Calu3 (cell line): ENCODE measurements at places on chromosomes 12 and 14.

DNA sequence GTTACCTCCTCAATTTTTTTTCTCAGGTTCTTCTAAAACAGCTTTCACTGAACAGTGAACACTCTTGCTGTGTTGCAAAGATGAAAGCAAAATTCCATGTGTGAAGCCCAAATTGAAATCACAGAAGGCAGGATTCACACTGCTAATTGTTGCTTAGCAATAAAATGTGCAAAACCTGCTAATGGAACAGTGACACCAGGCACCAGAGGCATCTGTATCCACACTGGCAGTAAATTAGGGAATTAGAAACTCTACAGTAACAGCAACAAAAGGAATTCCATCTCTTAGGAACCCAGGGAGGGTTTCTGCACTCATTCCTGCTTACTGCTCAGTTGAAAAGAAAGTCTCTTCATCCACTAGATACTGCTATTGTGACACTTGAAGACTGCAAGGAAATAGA, 202.3 kb downstream of the GXYLT1 start:
- DNase-seq = no peak

DNA sequence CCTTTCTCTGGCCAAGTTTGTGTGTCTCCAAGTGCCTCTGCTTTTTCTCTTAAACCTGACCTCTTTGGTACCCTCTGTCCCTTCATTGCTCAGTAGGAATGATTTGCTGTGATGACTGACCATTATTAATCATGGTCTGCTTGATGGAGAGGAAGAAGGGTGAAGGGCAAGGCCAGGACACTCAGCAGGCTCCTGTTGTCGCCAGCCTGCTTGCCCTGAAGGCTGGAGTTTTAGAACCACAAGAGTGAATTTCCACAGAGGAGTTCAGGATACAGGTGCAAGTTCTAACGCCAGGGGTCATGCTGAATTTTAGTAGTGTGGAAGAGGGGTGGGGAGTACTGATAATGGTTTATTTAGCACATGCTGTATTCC, 2.8 kb upstream of the ITGA5 start:
- DNase-seq = no peak

GRCh38 chr12:124758266-124759220, 105.1 kb downstream of the SCARB1 start:
- DNase-seq = no peak

- no peak for DNase-seq
Measured at GRCh38 chr12:114263056-114263805, 142.7 kb downstream of the TBX5 start.

DNA sequence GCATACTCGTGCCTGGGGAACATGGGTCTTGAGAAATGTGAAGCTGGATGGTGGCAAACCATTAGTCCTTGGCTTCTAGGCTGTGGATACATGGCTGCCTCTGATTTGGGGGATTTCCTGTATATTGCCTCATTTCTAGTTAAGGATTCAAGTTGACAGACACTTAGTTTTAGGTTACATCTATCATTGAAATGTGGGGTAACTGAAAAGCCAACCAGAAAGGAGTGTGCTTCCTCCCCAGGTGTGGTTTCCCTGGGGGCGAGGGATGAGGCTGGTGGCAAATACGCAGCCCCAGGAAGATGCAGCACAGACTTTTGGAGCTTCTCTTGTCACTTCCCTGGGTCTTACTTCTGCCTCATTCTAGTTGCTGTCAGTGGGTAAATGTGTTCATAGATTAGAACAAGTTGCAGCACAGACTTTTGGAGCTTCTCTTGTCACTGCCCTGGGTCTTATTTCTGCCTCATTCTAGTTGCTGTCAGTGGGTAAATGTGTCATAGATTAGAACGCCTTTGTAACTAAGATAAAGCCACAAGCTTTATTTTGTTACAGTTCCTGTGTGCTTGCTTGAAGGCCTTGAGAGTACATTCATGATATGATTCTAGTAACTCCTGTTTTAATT, 85.1 kb downstream of the BORCS5 start:
- DNase-seq = no peak
